Stimulated activated CD8-positive, alpha-beta memory T cell treated with anti-CD3 and anti-CD28 coated beads, Interleukin-4, amount 100 ng/mL, for 24 hours (primary cell): ENCODE measurements at places on chromosomes 2 and 18.

DNA sequence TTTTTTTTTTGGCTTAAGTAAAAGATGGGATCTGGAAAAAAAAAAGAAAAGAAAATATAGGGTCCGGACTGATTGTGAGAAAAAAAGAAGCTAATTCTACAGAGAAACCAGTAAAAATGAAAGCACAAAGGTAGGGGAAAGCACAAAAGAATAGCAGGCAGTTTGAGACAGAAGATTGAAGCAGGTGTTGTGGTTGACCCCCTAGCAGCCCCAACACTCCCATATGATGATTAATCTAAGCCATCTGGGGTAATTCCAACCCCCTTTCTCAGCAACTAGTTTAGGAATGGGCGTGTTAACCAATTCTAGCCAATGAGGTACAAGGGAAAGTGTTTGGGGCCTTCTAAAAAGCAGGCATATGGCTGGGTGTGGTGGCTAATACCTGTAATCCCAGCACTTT lies 77.0 kb downstream of the MBD2 start:
- DNase-seq, result no peak

DNA sequence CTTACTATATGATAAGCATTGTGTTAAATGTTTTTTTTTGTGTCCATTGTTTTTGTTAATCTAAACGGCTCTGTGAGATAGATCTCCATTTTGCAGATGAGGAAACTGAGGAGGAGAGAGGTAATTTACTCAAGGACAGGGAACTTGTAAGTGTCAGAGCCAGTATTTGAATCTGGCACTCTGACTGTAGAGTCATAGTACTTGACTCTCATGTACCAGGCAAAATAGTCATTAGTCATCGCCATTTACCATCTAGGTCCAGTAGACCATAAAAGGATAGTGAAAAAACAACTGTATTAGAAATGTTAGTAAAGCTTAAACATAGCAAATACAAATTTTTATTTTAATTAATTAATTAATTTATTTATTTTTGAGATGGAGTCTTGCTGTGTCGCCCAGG lies 4.8 kb downstream of the PSMD14 start:
- DNase-seq, result no peak

DNA sequence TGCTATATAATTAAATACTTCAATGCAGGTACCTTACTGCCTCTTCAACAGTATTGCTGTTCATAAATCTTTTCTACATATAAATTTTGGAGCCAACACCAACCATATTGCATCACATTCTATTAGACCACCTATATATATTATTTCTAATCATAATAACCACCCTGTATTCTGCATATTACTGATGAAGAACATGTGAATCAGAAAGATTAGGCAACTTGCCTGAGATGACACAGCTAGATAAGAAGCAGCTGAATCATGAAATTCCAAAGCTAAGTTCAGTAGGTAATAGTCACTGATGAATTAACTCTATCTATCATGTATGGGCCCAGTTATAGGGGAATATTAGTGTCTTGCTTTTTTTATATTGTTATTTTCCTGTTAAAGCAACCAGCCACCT lies 161.8 kb downstream of the AGPS start:
- no peak for DNase-seq

DNA sequence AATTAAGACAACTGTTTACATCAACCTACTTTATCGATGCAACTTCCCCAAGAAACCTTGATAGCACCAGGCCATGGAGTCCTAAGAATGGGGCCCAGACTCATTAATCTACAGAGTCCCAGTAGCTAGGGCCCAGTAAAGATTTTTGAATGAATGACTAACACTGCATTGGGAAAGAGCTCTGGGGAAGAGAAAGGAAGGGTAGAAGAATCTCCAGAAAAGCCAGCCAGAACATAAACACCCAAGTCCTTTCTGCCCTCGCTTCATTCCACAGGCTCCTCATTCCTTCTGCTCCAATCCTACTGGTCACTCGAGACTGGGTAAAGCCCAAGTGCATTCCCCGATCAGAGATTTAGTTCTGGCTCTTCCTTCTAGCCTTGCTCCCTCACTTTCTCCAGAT lies 44.3 kb downstream of the CYRIA start:
- no peak for DNase-seq

DNA sequence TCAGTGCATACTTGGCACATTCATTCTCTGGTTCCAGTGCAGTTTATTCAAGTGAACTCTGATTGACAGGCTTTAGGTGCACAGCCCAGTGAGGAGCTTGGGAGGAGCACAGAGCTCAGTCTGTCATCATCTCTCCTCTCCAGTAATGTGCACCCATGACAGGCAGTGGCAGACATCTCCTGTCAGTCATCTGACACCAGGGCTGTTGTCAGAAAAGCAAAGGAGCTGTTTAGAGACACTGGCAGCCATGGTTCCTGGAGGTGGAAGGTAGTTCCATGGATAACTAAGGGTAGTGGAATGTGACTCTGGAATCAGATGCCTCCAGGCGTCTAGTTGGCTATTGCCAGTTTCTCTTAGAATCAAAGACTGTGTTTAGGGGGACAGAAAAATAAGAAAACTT lies 308.8 kb downstream of the DCDC2C start:
- no peak for DNase-seq

DNA sequence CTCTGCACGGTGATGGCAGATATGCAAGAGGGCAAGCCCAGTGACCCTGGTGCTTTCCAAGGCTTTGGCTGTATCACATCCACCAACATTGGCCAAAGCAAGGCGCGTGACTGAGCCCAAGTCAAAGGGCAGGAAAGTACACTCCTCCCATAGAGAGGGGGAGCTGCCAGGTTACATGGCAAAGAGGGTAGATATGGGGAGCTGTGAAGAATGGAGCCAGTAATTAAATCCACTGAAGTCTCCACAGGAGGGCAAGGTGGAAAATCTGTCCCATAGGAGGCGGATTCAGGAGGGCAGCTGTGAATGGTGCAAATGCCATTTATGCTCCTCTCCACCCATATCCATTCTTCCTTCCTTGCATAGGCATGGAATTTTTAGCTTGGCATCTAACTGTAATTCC lies 44.6 kb upstream of the THOC1 start:
- no peak for DNase-seq

- no peak for DNase-seq
Measured at GRCh38 chr2:130261099-130261498, 62.9 kb upstream of the TUBA3E start.

- DNase-seq, result no peak
Measured at GRCh38 chr2:241178961-241179360, 9.5 kb upstream of the ANO7 start.

DNA sequence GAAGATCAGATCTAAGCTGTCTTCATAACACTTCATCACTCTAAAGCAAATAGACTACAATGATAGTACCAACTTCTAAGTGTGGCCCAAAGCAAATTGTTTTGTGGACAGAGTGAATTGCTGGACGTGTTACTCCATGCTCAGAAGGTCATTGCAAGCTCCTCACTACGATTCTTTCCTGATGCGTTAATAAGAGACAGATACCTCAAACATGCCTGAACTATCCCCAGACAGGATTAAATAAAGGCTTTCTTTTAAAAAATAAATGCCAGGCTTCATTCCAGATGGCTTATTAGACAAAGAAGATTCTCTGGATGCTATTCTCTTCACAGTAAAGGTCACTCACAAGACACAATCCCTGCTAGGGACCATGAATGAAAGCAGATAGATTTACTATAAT lies 621.2 kb downstream of the DCDC2C start:
- no peak for DNase-seq

DNA sequence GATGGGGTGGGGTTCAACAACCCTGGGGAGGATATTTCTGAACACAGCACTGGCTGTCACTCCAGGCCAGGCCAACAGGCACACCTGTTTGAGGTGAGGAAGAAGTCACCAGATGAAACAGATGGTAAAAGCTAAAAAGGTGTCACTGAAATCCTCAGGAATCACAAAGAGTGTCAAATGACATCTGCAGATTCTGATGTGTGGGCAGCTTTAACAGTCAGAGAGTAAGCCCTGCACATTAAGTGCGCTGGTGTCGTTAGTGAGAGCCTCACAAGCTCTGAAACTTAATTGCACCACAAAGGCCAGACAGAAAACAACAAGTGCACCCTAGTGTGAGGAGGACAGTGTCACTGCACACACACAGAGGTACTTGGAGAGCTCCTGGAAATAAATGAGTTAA lies 13.6 kb downstream of the FLACC1 start:
- no peak for DNase-seq

DNA sequence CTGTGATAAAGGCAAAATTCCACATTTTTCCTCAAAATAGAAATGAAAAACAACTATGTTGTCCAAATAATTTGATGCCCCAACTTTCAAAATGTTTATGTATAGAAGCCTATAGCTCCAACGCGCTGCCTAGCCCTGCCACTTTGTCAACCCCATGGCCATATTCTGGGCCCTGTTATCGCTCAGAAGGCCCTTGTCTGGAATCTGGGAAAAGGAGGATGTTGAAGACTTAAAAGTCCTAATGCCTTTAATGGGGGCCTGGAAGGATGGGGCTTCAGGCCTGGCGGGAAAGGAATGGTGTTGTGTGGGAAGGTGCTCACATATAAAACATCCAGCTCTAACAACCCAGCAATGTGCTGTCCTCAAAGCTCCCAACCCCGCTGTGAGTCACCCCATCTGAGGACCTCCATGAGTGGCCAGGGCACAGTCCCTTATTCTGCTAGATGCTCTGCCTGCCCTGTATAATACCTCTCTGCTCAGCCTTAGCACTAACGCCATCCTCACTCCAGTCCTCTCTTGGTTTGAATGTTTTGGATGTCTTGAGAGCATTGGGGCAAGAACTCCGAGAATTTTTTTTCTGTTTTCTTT lies 86.0 kb downstream of the ACSL3 start:
- DNase-seq, result no peak

GRCh38 chr2:124026503-124026902 lies 1.4 kb downstream of the CNTNAP5 start:
- DNase-seq, result no peak

- no peak for DNase-seq
Measured at GRCh38 chr18:12248926-12249720, 5.0 kb upstream of the CIDEA start.

GRCh38 chr2:96188821-96189526 lies 19.7 kb downstream of the STARD7 start:
- DNase-seq, result no peak

- DNase-seq, result no peak
Measured at GRCh38 chr2:109701362-109701761, 87.2 kb downstream of the SOWAHC start.

- DNase-seq, result no peak
Measured at GRCh38 chr18:24989760-24990593, 362.0 kb downstream of the ZNF521 start.

GRCh38 chr2:122471753-122472152 lies 716.3 kb downstream of the TSN start:
- DNase-seq, result no peak

- DNase-seq, result no peak
Measured at GRCh38 chr2:32812316-32812715, 134.4 kb upstream of the LTBP1 start.

DNA sequence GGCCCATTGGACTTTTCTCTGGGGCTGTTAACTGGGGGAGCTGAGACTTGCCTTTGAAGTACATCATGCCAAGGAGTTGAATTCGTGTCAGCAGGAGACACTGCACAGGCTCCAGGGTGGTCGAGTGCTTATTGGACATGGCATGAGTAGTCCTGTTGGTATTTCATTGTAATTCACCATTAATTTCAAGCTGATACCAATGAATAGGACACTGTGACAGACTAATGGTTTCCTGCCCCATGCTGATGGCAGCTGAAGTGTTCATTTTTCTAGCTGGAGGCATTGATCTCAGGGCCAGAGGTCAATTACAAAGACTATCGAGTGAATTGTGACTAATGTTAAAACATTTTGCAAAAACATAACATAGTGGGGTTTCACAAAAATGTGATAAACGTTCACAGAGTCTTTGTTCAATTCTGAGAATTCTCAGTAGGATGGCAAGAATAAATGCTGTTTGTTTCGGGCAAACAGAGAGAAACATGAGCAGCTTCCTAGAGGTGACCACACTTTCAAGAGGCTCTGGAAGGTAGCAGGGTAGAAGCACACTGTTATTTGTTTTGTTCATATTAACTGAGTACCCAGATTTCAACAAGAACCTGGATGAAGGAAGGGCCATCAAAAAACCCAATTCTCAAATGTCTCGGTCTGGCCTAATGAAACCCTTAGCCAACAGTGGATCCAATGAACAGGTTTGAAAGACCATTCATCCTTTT lies 90.6 kb upstream of the ARL4C start:
- no peak for DNase-seq

- DNase-seq, result no peak
Measured at GRCh38 chr18:48745293-48745692, 205.5 kb downstream of the SMAD7 start.

- DNase-seq, result no peak
Measured at GRCh38 chr2:30583204-30583749, 136.2 kb downstream of the LCLAT1 start.

DNA sequence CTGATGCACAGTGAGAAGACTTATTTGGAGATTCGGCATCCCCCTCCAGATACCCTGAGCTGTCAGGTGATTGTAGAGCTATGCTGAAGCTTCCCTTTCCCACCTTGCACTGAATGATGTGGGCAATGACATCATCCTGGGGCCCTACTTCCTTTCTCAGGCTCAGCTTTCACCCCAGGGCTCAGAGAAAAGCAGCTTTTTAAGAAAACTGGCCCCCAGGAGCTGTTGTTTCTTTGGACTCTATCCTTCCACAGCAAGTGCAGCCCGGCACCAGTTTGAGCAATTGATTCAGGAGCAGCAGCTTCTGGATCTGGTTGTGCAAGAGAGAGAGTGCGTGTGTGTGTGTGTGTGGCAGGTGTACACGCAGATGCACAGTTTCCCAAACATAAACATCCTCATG lies 251.3 kb downstream of the ANAPC1 start:
- DNase-seq, result no peak

DNA sequence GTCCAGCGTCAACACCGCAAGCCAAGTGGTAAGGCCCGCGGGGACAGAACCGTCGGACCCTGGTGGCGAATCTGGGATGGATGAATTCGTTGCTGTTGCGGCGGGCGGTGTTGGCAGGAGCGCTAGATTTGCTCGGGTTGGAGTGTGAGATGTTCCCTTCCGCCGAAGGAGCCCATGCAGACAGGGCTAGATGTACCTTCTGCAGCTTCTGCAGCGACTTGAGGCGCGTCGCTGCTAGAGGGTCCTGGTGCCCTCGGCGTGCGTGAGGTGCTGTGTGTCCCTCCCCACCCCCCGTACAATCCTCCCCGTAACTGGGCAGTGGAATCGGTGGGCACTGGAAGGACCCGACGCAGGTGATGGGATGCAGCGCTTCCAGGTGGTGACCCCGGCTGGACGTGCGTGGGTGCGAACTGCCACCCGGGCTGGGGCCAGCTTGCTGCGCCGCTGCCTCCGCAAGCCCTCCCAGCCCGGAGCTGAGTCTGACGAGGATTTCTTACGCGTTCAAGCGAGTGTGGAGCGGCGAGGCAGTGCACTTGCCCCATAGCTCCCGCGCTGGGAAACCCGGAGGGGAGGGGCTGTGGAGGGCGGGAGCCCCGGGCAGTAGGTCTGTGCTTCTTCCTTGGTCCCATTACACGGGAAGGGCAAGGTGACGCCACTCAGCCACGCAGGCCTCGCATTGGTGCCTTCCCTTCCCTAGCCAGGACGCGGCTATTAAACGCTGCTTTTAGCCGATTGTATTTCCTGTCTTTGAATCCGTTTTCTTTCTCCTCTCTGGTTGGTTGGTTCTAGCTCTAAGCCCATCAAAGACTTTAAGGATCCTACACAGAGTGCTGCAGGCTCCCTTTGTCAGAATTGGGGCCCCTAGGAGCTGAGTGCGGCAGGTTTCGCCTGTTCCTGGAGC lies 34.2 kb downstream of the CHRNA1 start:
- peak; percentile 17 for DNase-seq
